CD4-positive, alpha-beta T cell treated with Interleukin-1 beta for 1 hour (primary cell): ENCODE measurements at places on chromosomes 1 and 21.

- no peak for DNase-seq
Measured at GRCh38 chr1:19028546-19029129, 72.2 kb upstream of the IFFO2 start.

DNA sequence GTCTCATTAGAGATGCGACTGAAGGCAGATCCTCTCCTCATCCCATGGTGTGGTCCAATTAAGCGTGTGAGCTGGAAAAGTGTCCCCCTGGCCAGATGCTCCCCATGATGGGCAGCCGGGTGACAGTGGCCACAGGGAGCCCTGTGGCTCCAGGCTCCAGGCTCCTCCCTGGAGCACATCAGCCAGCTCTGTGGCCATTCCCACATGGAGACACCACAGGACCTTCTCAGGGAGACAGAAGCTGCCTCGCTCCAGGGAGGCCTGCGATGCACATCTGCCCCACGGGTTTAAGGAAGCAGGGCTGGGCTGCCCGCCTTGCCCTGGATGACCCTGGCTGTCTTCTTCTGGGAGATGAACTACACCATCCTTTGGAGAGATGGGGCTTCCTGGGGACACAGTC is 99.9 kb upstream of the TLR5 start:
- DNase-seq: no peak

DNA sequence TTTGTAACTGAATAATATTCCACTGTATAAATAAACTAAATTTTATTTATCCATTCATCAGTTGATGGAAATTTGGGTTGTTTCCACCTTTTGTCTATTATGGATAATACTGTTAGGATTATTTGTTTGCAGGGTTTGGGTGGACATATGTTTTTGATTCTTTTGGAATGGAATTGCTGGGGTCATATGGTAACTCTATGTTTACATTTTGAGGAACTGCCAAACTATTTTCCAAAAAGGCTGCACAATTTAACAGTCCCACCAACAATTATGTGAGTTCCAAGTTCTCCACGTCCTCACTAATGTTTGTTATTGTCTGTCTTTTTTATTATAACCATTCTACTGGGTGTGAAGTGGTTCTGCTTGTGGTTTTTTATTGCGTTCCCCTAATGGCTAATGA is 4.3 kb upstream of the SERBP1 start:
- no peak for DNase-seq

- DNase-seq: peak; percentile 76
Measured at GRCh38 chr1:229258031-229258756, 12.7 kb upstream of the RAB4A start.

- no peak for DNase-seq
Measured at GRCh38 chr1:171635661-171636060, 13.6 kb downstream of the MYOCOS start.

DNA sequence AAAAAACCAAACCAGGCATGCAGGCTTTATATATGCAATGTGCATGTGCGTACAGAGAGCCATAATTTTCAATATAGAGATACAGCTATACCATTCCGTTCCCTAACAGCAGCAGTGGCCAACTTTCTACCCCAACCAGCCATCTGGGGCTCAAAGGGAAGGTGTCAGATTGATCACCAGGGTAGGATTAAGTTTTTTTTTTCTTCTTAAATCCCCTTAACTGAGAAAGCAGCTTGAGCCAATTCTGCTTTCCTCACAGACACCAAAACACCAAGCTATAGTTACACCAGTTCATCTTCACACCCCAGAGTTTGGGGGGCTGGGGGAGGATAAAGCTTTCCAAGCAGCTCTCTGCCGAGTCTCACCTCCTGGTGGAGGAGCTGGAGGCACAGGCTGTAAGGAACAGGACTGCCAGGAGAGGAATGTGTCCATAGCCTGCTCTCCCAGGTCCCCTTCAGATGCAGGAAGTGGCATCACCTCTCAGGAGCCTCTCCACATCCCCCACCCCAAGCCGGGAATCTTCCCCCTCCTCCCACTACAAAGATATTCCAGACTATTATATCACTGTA is 87.9 kb downstream of the SSBP3 start:
- no peak for DNase-seq

GRCh38 chr1:1156140-1157032 is 17.3 kb upstream of the TTLL10 start:
- no peak for DNase-seq

DNA sequence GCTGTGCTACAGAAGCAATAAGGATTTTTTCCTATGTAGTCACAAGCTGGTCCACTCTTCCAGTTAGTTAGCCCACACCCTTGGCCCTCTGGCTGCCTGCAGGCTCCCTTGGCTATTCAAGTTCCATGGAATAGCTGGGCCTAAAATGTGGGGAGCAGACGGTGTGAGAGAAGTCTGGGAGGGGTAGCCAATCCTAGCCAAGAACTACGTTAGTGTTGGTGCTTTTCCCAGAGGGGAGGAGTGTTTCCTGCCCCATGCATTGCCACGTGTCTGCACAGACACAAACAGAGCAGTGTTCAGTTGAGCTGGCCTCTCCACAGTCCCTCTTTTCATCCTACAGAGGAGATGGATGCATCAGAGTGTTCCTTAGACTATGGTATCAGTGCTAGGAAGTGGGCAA is 59.0 kb upstream of the IPO9 start:
- no peak for DNase-seq

DNA sequence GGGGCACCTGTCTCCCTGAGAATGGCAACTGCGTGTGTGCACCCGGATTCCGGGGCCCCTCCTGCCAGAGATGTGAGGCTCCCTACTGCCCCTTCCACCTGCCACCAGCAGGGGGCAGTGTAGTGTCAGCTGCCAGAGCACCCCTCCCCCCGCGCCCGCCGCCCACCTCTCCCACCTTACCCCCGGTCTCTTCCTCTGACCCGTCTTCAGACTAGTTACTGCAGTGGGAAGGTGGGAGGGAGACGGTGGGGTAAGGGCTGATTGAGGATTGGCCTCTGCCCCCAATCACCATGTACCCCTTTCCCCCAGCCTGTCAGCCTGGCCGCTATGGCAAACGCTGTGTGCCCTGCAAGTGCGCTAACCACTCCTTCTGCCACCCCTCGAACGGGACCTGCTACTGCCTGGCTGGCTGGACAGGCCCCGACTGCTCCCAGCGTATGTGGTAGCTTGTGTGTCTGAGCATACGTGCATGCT is 10.1 kb upstream of the LRRC71 start:
- DNase-seq: peak; percentile 54

DNA sequence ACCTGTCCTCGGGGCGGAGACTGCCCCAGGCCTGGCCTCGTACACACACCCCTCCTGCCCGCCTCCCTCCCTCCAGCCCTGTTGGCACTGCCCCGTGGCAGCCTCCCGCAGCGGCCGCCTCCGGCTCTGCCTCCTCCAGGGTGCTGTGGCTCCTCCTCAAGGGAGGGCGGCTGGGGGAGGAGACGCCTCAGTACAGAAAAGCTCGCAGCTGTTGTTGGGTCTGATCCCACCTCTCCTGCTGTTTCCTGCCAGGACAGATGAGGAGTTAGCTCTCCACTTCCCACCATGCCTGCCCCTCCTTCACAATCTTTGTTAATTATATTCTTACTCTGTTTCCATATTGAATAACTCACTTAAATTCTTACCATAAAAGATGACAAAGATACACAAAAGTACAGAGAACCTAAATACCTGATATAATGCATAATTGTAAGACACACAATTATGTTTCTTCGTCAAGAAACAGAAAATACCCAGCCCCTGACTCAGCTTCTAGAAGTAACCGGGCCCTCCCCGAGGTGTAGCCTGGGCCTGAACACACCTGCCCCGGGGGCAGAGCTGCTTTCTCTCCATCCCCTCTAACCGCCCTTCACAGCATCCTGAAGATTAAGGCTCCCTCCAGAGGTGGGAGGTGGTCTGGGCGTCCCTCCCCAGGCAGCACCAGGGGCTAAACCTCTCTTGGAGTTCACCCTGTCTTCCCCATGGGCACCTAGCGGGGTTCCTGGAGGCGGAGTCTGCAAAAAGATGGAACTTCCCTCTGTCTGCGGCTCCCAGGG is 30.6 kb upstream of the COL6A1 start:
- no peak for DNase-seq

DNA sequence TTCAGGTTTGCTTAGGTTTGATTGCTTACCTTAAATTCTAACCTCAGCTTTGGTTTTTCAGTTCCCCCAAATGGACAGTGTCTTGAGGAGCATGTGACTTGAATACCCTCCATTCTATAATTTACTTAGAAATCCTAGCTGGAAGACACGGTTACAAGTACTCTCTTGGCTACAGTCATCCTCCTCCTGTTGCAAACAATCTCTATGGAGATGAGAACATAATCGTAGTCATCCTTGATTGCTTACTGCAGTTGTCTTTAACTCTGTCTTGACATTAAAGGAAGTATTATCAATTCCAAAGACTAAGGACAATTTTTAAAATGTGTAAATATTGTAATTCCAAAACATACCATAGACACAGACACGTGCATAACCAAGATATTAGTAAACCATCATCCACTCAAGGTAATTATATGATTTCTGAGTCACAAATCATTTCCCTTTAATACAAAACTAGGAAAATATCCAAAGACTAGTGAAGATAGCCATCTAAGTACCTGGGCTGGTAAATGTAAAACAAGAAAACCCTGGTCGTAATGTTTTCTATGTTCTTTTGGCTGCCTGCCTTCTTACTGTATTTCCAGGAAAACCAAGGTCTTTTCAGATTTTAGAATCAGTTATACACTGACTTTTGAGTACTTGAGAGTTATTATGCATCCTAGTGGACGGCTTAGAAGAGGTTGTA is 149.9 kb downstream of the CHRM3 start:
- no peak for DNase-seq

DNA sequence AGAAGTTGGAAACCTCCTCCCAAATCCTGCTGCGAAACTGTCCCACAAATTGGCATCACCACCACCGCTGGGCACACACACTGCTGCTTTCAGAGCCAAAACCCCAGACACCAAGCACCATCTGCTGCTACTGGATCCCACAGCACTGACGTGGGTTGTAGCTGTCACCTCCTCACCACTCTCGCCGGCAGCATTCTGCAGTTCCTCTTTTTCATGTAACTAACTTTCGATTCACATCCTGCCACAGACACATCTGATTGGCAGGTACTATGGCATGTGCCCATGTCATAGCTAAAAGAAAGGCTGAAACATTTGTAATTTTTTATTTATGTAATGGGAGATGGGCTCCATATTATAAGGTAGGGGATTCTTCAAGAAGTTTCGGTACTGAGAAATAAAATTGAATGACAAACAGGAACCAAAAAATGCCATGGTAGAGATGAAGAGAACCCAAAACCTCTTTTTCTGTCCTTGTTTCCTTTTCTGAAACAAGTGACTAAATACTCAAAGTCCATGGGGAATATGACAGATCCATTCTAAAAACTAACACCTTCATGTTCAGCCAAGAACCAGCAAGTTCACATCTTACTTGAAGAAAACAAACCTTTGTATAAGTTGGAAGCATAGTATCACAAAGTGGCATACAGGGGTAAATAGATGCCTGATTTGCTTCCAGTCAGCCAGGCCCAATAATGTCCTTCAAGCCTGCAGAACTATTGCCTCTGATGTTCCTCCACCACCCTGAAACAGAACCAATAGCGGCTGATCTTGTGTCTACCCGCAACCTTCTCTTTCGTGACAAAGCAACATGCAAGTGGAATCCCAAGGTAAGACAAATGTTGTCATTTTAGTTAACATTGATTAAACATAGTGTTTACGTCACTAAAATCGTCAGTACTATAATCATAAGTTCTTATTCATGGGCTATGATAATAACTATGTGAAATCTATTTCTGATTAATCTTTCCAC is 26.6 kb upstream of the RGS13 start:
- DNase-seq: peak; percentile 76

GRCh38 chr1:106995970-106996369 is 60.5 kb upstream of the PRMT6 start:
- DNase-seq: no peak

DNA sequence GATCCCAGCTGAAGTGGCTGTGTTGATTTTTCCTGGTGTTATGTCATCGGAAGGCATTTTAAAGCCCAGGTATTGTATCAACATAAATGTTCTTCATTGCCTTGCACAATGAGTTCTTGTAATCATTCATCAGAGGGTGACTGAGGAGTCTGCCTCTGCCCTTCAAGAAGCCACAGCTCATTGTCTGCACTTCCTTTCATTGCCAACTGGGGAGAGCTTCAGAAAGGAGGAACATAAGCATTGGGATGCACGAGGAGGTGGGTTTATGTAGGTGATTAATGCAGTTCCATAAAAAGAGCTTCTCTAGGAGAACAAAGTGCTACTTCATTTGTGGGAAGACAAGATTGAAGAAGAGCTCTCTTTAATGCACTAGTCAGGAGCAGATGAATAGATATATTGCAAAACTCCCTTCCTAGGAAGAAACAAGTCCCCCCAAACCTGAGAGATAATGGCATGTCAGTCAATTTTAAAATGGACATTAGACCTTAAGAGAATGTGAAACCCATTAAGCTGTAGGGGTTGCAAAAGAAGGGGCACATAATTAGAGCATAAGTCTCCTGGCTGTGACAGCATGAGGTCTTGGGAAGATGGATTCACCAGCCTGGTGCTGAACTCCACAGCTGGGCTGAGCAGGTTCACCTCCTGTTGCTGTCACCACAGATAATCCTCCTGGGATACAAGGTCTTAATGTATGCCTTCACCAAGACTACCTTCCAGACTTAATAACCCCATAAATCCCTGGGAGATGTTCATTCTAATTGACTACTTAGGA is 124.6 kb downstream of the BACH1 start:
- DNase-seq: no peak
